HepG2 (cell line): ENCODE measurements at places on chromosomes 11 and 22. TPM values are rescaled to one million over a fixed set of nuclear protein-coding genes. Genes with fewer than 3 reads are reported as not detected.

DNA sequence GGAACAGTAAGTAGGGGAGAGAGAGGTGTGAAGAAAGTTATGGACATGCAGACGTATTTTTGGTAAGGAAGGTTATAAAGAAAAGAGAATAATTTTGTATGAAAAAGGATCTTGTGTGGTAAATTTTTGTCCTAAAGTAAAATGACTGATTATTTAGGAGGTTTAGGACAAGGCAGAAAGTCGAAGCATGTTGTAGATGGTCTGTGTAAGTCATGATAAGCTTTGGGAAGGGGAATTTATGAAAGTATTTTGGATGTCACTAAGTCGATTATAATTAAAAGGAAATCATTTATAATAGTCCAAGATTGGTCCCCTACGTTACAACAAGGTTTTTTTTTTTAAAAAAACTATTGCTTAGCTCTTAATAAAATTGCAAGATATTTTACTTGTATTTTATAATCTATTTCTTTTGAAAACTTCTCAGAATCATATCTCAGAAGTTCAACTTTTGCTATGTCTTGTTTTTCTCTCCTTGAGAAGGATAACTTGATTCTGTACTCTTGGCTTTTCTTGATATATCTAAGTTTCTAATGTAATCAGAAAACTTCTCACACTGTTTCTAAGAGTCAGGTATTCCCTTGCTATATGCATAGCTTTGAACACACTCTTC lies 10.9 kb upstream of the CABP2 start:
- DNase-seq, result no peak
- no peak overlapping the region for H3K27ac ChIP-seq
- no peak overlapping the region for H3K4me3 ChIP-seq
- no peaks in the 10 kb centered on the region for H3K27me3 ChIP-seq
- no peaks in the 10 kb centered on the region for H3K36me3 ChIP-seq

DNA sequence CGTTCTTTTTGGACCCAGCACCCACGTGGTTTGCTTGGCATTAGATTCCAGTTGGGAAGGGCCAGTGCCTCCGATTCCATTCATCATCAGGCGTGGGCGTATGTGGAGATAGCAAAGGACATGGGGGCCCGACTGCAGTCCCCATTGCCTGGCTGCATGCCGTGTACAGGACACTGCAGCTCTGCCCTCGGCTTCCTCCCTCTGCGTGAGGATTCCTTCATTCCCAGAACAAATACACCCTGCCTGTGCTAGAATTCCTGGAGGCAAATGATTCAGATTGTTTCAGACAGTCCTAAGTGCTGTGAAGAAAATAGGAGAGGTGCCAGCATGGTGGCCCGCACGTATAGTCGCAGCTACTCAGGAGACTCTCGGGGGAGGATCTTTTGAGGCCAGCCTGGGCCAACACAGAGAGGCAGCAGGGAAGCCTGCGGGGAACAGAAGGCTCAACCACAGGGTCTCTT lies 15.4 kb downstream of the DERL3 start:
- H3K27ac ChIP-seq, result no peak overlapping the region
- no peak overlapping the region for H3K4me3 ChIP-seq
- H3K36me3 ChIP-seq, result peaks cover 55% of the 10 kb centered on the region
- no peak for DNase-seq
- H3K4me1 ChIP-seq, result peaks cover 24% of the 10 kb centered on the region

DNA sequence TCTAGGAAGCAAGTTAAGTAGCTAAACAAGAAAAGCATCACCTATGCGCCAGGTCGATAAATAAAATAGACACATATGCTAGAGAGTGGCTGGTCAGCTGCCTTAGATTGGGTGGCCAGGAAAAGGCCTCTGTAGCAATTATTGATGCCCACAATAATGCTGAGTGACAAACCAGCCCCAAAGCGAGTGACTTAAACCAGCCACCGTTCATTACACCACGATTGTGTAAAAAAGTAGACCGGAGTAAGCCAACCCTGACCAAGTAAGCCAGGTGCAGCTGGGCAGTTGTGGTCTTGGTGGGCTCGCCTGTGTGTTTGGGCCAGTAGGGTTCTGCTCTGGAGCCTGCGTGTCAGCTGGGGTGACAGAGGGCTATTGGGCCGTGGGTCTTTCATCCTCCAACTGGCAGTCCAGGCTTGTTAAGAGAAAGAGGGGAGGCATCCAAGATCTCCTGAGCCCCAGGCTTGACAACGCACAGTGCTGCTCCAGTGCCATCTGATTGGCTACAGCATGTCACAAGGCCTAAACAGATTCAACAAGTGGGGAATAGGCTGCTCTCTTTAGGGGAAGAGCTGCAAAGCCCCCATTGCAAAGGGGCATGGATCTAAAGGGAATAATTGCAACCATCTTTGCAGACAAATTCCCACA lies 100.4 kb upstream of the PARVA start:
- no peak overlapping the region for H3K27ac ChIP-seq
- DNase-seq, result no peak
- peaks cover 27% of the 10 kb centered on the region for H3K4me1 ChIP-seq
- no peaks in the 10 kb centered on the region for H3K27me3 ChIP-seq
- no peaks in the 10 kb centered on the region for H3K36me3 ChIP-seq

The GGTLC2 gene
- total RNA-seq, result not detected in 2 replicates

- peak; percentile 39 for DNase-seq
- no peak overlapping the region for H3K27ac ChIP-seq
These were observed 7.8 kb upstream of the TMEM216 start for GRCh38 chr11:61384271-61385242.

DNA sequence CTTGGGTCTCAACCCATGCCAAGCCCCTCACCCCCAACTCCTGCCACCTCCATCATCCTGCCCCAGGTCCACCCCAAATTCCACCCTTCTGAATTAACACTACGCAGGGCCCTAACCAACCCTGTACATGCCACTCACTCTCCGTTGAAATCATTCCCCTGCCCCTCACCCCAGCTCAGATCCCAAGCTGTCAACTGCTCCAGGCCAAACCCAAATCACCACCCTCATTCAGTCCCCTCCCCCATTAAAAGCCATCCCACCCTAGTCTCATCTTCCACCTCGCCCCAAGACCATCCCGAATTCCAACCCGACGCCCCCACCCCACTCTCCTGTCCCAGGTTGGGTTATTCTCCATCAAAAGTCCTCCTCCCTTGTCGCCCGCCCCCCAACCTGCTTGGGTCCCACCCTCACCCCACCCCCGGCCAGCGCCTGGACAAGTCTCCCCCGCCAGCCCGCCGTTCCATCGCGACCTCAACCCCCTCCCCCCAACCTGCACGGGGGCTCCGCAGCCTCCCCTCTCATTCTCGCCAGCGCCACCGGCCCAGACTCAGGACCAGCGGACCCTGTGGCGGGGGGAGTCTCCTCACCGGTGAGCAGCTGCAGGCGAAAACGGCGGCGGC lies 466 bp downstream of the FAM168A start:
- H3K27ac ChIP-seq, result peak overlapping the region; percentile 59
- H3K4me1 ChIP-seq, result peaks cover 54% of the 10 kb centered on the region
- no peaks in the 10 kb centered on the region for H3K27me3 ChIP-seq
- DNase-seq, result no peak
- peak overlapping the region; percentile 69 for H3K4me3 ChIP-seq

- DNase-seq, result no peak
- H3K27ac ChIP-seq, result no peak overlapping the region
- no peak overlapping the region for H3K4me3 ChIP-seq
- H3K4me1 ChIP-seq, result no peaks in the 10 kb centered on the region
These were observed 53.7 kb upstream of the DEPDC7 start for GRCh38 chr11:32962016-32962415.

DNA sequence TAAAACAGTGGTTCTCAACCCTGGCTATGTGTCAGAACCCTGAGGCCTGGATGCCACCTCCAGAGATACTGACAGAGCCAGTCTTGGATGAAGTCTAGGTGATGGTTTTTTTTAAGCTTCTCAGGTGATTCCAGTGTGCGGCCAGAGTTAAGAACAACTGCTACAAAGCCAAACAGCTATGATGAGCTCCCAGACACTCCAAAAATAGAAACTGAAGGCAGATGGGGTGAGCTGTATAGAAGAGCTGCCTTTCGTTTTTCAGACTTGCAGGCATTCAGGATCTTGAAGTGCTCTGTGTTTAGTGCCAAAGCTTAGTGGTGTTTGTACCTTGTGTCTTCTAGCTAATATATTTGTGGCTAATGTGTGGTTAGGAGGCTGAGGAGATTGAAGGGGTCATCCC lies 14.2 kb downstream of the SCUBE2 start:
- H3K4me1 ChIP-seq, result peaks cover 10% of the 10 kb centered on the region
- DNase-seq, result no peak
- H3K4me3 ChIP-seq, result no peak overlapping the region
- peaks cover 25% of the 10 kb centered on the region for H3K27me3 ChIP-seq
- H3K27ac ChIP-seq, result no peak overlapping the region

The PATE2 gene
- total RNA-seq, result not detected in 2 replicates

The MIF gene
- total RNA-seq, result 537 and 634 TPM in 2 replicates

GRCh38 chr22:33811686-33812085 lies 108.6 kb downstream of the LARGE1 start:
- H3K27me3 ChIP-seq, result no peaks in the 10 kb centered on the region
- no peak overlapping the region for H3K4me3 ChIP-seq
- H3K36me3 ChIP-seq, result no peaks in the 10 kb centered on the region; the same call in 1 of the 2 replicates
- no peak overlapping the region for H3K27ac ChIP-seq
- no peak for DNase-seq
- no peaks in the 10 kb centered on the region for H3K4me1 ChIP-seq

DNA sequence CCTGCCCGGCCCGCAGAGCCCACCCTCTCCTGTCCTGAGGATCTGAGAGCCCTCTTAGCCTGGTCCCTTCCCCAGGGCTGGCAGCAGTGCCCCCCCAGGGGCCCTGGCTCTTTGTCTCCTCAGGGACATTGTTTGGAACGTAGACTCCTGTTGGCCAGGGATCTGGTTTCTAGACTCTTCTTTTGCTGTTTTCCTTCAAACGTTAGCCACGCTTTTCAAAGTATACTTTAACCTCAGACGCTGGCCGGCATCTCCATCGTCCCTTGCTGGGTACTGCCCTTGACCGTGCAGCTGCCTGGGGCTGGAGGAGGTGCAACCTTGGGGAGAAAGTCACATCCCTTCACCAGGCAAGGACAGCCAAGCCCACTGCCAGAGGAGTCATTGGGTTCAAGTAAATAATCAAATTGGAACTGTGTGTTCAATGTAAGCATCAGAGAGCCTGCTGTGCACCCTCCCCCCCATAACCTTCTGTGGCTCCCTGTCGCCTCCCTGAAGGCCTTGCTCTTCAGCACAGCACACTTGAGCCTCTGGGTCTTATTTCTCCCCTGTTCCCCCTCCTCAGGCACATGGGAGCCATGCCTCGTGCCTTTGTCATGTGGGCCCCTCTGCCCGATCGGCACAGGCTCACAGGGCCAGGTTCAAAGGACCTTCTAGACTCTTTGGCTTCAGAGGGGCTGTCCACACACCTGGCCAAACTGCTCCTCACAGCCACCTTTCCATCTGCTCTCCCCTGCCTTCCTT lies 21.8 kb upstream of the WNT7B start:
- H3K36me3 ChIP-seq, result no peaks in the 10 kb centered on the region
- H3K4me1 ChIP-seq, result peaks cover 22% of the 10 kb centered on the region
- no peak overlapping the region for H3K4me3 ChIP-seq
- no peak for DNase-seq

DNA sequence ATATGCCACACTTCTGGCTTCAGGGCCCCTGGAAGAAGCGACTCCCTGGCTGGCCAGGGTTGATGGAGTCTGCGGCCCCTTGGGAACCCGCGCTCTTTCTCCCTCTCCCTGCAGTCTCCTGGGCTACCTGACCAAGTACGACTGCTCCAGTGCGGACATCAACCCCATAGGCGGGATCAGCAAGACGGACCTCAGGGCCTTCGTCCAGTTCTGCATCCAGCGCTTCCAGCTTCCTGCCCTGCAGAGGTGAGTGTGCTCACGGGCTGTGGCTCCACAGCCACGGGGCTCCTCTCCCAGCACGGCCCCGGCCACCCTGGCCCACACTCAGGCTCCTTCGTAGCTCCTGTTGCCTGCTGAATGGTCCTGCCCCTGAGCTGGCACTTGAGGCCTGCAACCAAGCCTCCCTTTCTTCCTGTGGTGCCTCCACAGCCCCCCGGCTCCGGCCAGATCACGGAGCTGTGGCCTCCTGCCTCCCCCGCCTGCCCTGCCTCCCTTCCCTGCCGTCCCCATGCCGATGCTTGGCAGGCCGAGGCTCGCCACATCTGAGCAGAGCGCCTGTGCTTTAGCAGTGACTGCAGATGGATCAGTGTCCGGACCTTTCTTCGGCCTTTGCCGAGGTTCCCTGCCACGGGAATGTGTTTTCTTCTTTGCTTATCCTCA lies 36.2 kb upstream of the KRTAP5-7 start:
- no peak overlapping the region for H3K4me3 ChIP-seq
- no peaks in the 10 kb centered on the region for H3K27me3 ChIP-seq
- H3K27ac ChIP-seq, result no peak overlapping the region
- no peak for DNase-seq
- no peaks in the 10 kb centered on the region for H3K4me1 ChIP-seq

- H3K27ac ChIP-seq, result no peak overlapping the region
- no peaks in the 10 kb centered on the region for H3K36me3 ChIP-seq
- peaks cover 6% of the 10 kb centered on the region; the same call in 1 of the 2 replicates for H3K27me3 ChIP-seq
- no peak overlapping the region for H3K4me3 ChIP-seq
- DNase-seq, result no peak
These were observed 106.3 kb upstream of the THY1 start for GRCh38 chr11:119529063-119529845.

GRCh38 chr11:57294225-57295131 lies 30.3 kb downstream of the TNKS1BP1 start:
- no peak overlapping the region for H3K4me3 ChIP-seq
- peaks cover 37% of the 10 kb centered on the region for H3K4me1 ChIP-seq
- H3K27me3 ChIP-seq, result no peaks in the 10 kb centered on the region

DNA sequence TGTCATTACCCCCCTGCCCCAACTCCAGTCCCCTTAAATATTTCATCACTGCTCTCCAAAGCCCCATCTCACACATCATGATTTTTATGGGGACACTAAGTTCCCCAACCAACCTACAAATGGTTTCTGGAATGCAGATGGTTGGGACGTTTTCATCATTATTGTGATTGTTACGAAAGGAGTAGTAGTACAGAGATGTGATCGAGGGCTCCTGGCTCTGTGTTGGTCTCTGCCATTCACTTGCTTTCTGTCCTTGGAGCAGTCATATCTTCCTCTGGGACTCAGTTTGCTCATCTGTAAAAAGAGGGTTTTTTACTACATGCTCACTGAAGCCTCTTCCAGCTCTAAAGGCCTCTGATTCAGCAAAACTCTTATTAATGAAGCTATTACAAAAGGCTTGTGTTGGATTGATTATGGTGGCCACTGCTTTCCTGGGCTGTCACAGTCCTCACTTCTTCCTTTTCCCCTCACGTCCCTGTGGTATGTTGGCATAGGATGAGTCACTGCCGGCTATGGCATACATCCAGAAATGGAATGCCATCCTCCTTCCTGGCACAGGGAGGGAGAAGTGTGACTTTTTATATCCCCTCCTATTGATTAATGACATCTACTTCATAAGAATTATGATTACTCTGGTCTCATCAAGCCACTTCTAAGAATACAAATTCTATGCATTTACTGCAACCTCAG lies 593.7 kb downstream of the METTL15 start:
- H3K36me3 ChIP-seq, result no peaks in the 10 kb centered on the region
- no peak overlapping the region for H3K27ac ChIP-seq
- H3K4me3 ChIP-seq, result no peak overlapping the region
- no peaks in the 10 kb centered on the region for H3K4me1 ChIP-seq
- DNase-seq, result no peak
